CD8-positive, alpha-beta memory T cell (primary cell): ENCODE measurements at places on chromosomes 16 and 17. TPM values are rescaled to one million over a fixed set of nuclear protein-coding genes. Genes with fewer than 3 reads are reported as not detected.

The SLFN5 gene
- total RNA-seq = 28.6 TPM

The MAP2K6 gene
- total RNA-seq = 1.9 TPM

DNA sequence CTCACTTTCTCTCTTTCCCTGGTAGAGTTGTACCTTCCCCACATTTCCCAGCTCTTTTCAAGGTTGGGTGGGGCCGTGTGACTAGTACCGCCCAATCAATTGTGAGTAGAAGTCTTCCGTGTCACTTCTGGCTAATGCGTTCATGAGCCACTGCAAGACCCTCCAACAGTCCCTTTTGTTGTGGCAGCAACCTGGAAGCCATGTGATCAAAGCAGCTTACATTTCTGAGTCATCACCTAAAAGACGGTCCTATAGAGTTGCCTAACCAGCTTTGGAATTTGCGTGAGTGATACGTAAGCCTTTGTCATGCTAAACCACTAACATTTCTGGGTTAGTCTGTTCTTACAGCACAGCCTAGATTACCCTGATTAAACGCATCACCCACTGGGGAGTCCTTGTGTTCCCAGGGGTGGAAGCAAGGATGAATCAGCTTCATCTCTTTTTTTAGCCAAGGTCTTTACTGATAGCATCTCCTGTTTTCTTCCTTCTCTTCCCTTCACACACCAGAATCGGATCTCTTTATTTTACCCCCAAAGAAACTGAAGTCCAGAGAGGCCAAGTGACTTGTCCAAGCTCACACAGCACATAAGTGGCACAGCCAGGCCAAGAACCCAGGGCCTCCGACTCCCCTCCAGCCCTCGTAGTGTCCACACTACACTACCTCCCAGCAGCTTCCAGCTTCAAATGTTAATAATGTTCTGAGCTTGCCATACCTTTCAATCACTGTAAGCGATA is 366.3 kb upstream of the XYLT1 start:
- H3K4me3 ChIP-seq = no peak overlapping the region
- H3K4me1 ChIP-seq = no peaks in the 10 kb centered on the region
- no peak for DNase-seq
- no peaks in the 10 kb centered on the region for H3K36me3 ChIP-seq
- H3K27ac ChIP-seq = no peak overlapping the region
- no peaks in the 10 kb centered on the region for H3K27me3 ChIP-seq

DNA sequence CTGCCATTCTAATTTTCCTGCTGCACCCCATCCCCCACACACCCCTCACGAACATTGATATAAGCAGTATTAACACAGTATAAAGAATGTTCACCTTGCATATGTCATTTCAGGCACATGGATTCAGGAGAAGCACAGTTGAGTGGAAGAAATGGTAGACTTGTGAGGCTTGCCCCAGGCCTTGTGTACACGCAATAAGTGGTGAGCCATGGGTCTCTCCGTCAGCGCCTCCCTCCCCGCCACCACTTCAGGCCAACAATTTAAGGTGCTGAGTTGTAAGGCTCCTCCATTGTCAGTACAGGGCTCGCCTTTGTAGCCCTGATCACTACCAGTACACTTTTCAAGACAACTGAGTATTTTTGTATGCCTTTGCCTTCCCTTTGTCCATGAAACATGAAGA is 12.2 kb upstream of the CLEC18C start:
- peaks cover 42% of the 10 kb centered on the region for H3K36me3 ChIP-seq
- no peak overlapping the region for H3K27ac ChIP-seq
- H3K4me1 ChIP-seq = no peaks in the 10 kb centered on the region

DNA sequence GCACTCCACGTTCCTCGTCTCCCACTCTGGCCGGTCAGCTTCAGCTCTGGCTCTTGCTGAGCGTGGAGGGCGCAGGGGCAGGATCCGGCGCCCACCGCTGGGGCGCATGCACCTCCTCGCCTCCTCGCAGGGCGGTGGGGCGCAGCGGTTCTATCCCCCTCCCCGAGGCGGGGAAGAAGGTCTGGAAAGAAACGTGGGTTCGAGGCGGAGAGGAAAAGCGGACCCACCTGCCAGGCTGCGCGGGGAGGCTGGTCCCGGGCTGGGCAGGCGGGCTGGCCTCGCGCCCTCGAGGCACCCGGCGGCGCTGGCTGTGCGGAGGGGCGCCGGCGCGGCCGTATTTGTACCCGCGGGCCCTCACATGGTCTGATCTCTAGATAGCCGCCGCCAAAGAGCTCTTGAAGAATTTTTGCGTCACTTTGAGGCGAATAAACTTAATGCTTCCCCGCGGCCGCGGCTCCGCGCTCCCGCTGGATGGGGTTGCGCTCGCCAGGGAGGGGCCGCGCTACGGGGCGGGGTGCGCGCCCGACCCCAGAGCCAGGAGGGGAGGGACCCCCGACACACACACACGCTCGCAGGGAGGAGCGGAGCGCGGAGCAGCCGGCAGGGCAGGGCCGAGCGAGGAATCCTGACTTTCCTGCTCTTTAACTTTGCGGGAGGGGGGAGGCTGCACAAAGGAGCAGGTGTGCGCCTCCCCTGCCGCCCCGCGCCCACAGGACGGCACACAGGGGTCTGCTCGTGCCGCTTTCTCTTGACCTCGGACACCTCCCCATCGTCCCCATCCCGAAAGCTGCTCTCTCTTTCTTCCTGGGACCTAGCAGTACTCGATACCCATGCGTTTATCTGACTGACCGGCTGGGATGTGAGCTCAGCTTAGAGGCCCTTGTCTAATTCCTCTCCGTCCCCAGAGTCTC is at the start of gene SLC6A4:
Gene SLC6A4 (minus strand): TSS at position 312 of the 911 bp plus-strand sequence. CDS start 13,739 bp downstream, outside the sequence.
- no peak within 1 kb of the TSS for H3K4me3 ChIP-seq
- no peaks in the 10 kb centered on the region for H3K36me3 ChIP-seq
- no peak for DNase-seq
- H3K27ac ChIP-seq = no peak within 1 kb of the TSS
- H3K4me1 ChIP-seq = peaks cover 8% of the 10 kb centered on the region

- no peak overlapping the region for H3K27ac ChIP-seq
- H3K4me3 ChIP-seq = no peak overlapping the region
- H3K4me1 ChIP-seq = peaks cover 8% of the 10 kb centered on the region
- no peaks in the 10 kb centered on the region for H3K27me3 ChIP-seq
- DNase-seq = peak; percentile 3
- peaks cover 39% of the 10 kb centered on the region for H3K36me3 ChIP-seq
These were observed 21.7 kb downstream of the IL4R start for GRCh38 chr16:27335349-27336053.

GRCh38 chr16:129075-129474 is 9.4 kb downstream of the NPRL3 start:
- H3K27me3 ChIP-seq = no peaks in the 10 kb centered on the region
- H3K4me1 ChIP-seq = no peaks in the 10 kb centered on the region
- no peak for DNase-seq
- H3K4me3 ChIP-seq = no peak overlapping the region

DNA sequence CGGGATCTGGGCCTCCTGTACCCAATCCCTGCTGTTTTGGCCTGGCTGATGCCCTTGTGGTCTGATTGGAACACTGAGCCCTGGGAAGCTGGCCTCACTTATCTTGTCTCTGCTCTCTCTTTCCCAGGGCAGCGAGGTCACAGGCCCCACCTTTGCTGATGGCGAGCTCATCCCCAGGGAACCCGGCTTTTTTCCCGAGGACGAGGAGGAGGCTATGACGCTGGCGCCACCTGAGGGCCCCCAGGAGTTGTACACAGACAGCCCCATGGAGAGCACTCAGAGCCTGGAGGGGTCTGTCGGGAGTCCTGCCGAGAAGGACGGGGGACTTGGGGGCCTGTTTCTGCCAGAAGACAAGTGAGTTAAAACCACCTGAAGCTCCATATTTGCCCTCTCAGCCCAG is 126.0 kb downstream of the RAB11FIP4 start:
- no peak overlapping the region for H3K4me3 ChIP-seq
- no peak for DNase-seq
- peaks cover 15% of the 10 kb centered on the region for H3K36me3 ChIP-seq

GRCh38 chr17:31724619-31725018 is 134.4 kb downstream of the COPRS start:
- DNase-seq = no peak
- no peaks in the 10 kb centered on the region for H3K4me1 ChIP-seq
- H3K27ac ChIP-seq = no peak overlapping the region
- no peaks in the 10 kb centered on the region for H3K27me3 ChIP-seq
- H3K4me3 ChIP-seq = no peak overlapping the region
- no peaks in the 10 kb centered on the region for H3K36me3 ChIP-seq

DNA sequence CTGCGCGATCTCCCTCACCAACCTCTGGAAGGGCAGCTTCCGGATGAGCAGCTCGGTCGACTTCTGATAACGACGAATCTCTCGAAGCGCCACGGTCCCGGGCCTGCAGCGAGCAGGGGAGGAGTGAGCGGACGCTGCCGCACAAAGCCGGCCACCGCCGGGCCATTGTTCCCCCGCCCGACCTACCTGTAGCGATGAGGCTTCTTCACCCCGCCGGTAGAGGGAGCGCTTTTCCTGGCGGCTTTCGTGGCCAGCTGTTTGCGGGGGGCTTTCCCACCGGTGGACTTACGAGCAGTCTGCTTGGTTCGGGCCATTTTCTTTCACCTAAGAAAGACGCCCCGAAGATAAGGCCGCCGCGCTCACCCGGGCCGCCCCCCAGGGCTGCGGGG is 5.8 kb upstream of the UNK start:
- peaks cover 21% of the 10 kb centered on the region for H3K36me3 ChIP-seq
- peaks cover 35% of the 10 kb centered on the region for H3K4me1 ChIP-seq
- peak overlapping the region; percentile 97 for H3K27ac ChIP-seq
- H3K27me3 ChIP-seq = no peaks in the 10 kb centered on the region
- peak overlapping the region; percentile 86 for H3K4me3 ChIP-seq

DNA sequence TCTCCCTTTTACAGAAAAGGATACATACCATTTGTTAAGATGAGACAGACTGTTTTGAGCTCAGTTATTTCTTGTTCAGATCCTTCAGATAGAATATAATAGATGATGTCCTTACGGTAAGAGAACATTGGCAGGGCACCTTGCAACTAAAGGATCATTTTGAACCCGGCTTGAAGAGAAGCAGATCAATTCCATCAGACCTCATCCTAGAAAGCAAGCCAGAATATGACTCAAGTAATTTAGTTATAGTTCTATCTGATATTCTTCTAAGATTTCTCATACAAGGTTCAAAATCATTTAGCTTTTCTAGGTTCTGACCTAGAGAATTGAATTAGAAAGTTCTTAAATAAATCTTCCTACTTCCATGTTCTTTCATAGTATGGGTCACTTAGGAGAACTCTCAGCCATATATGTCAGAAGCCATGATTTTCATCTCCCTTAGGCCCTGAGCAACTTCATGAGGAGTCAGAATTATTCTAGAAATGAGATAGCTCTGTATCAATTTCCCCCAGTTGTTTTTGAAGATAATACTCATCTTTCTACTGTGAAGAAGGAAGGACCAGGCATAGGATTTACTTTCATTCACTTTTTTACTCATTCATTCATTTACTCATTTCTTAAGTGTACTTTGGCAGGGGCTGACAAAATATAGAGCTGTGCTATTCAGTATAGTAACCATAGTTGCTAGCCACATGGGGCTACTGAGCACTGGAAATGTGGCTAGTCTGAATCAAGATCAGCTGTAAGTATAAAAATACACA is 2.5 kb upstream of the CMTM1 start:
- DNase-seq = no peak
- peaks cover 38% of the 10 kb centered on the region for H3K4me1 ChIP-seq
- H3K4me3 ChIP-seq = no peak overlapping the region
- no peak overlapping the region for H3K27ac ChIP-seq

DNA sequence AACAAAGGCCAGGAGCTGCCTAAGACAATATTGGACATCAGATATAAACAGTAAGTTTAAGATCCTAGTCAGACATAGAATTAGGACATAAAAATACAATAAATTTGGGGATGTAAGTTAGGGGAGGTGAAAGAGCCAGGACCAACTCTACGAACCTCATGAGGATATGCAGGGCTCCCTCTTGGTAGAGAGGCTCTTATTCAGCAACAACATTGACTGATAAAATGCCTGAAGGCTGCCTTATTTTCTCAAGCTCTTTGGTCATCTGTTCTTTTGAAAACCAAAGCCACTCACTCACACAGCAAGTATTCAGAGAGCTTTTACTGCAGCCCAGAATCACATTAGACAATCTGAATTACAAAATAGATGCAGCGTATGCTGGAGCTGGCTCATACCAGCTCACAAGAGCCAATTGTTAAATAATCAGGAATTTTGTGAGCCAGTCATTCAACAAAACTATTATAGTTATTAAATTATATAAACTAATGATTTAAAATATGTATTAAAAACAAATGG is 108.6 kb upstream of the CLEC3A start:
- H3K27me3 ChIP-seq = no peaks in the 10 kb centered on the region
- no peak for DNase-seq
- H3K36me3 ChIP-seq = no peaks in the 10 kb centered on the region
- H3K4me3 ChIP-seq = no peak overlapping the region

DNA sequence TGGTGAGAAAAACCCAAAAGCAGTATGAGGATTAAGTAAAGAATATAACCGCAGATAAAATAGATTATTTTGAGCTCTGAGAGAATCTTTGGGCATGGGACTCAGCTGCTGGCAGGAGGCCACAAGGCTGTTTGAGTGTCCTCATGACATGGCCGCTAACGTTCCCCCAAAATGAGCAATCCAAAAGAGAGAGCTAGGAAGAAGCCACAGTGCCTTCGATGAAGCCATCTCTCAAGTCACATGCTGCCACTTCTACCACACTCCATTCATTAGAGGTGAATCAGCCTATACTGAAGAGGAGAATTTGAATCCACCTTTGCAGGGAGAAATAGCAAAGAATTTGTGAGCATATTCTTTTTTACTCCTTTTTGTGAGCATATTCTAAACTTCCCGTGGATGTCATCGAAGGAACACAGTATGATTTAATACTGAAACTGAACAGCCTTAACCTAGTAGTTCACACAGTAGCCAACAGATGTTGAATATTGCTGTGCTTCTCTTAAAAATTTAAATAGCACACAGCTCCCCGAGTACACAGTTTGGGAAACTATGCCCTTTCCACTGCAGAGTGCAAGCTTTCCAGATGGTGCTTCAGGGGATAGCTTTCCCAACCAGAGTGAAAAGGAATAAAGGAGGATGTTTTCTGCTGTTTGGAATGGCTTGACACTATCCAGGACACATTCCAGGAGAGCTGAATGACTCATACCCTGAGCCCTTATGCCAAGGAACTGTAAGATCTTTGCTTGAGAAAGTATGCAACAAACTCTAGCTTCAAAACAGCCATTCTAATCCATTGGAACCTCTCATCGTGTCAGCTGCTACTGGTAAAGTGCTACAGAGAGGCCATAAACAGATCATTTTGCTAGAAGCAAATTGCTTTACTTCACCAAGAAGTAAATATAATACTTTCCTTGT is 33.9 kb downstream of the ANKFY1 start:
- no peak for DNase-seq
- no peak overlapping the region for H3K27ac ChIP-seq
- H3K4me3 ChIP-seq = no peak overlapping the region
- H3K4me1 ChIP-seq = peaks cover 19% of the 10 kb centered on the region
- H3K36me3 ChIP-seq = no peaks in the 10 kb centered on the region
- no peaks in the 10 kb centered on the region for H3K27me3 ChIP-seq
